Fibroblast of lung (primary cell): ENCODE measurements at places on chromosomes 5 and 9. TPM values are rescaled to one million over a fixed set of nuclear protein-coding genes. Genes with fewer than 3 reads are reported as not detected.

Gene ACTBL2
- polyA plus RNA-seq, result 0.03 and 0.11 TPM in 2 replicates

Gene SAXO1
- 0.01 TPM in 1 of 2 replicates, not detected in the other for polyA plus RNA-seq

DNA sequence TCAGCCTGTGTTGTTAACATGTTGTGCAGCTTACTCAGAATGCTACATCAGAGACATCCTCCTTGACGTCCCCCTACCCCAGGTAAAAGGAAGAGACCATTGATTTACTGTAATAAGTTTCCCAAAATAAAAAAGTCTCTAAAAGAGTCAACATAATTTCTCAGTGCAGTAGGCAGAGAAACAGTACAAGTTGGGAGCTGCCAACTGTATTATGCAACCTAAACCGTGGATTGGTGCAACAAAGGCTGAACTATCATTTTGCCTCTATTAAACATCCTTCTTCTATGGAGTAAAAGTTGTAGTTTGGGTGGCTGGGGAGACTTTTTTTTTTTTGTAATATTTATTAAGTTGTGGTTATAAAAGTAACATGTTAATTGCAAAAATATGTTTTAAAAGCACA lies 208.0 kb downstream of the NR3C1 start:
- no peak overlapping the region for H3K27ac ChIP-seq
- no peaks in the 10 kb centered on the region for H3K36me3 ChIP-seq
- H3K27me3 ChIP-seq, result no peaks in the 10 kb centered on the region
- H3K4me1 ChIP-seq, result no peaks in the 10 kb centered on the region

Gene KIF4B
- polyA plus RNA-seq, result 0.01 and 0.02 TPM in 2 replicates

Gene FOXD4L3
- not detected in 2 replicates for polyA plus RNA-seq

Gene MYOT
- polyA plus RNA-seq, result not detected in 2 replicates

GRCh38 chr5:41415242-41415641 lies 95.2 kb downstream of the PLCXD3 start:
- no peak for DNase-seq
- no peak overlapping the region for H3K27ac ChIP-seq
- H3K4me3 ChIP-seq, result no peak overlapping the region
- H3K4me1 ChIP-seq, result peaks cover 5% of the 10 kb centered on the region

GRCh38 chr5:135392256-135392655 lies 6.8 kb downstream of the MACROH2A1 start:
- H3K36me3 ChIP-seq, result peaks cover 5% of the 10 kb centered on the region
- peaks cover 42% of the 10 kb centered on the region for H3K4me1 ChIP-seq
- DNase-seq, result peak; percentile 46
- peak overlapping the region; percentile 52 for H3K27ac ChIP-seq
- H3K4me3 ChIP-seq, result no peak overlapping the region

GRCh38 chr9:125544484-125544883 lies 162.5 kb downstream of the MAPKAP1 start:
- no peaks in the 10 kb centered on the region for H3K36me3 ChIP-seq
- H3K27me3 ChIP-seq, result no peaks in the 10 kb centered on the region
- no peak overlapping the region for H3K4me3 ChIP-seq
- H3K4me1 ChIP-seq, result peaks cover 23% of the 10 kb centered on the region

DNA sequence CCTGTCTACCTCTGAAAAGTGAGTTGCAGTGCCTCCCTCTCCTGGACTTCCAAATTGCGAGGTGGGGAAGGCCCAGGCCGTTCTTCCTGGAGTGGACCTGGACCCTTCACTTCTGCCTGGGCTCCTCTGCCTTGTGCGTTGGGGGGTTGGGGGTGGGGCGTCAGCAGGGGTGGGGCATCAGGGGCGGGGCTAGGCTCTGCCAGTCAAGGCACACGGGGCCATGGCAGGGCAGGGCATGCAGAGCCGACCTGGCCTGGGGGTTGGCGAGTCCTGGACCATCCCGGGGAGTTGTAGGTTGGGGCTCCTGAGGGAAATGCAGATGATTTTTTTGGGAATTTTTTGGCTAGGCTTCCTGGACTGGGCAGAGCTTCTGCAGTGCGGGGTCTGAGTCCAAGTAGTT lies 87.1 kb downstream of the EHMT1 start:
- no peak overlapping the region for H3K4me3 ChIP-seq
- DNase-seq, result no peak
- no peaks in the 10 kb centered on the region for H3K36me3 ChIP-seq
- no peaks in the 10 kb centered on the region for H3K27me3 ChIP-seq

Gene PPP1R26
- 1.7 and 2.9 TPM in 2 replicates for polyA plus RNA-seq

GRCh38 chr5:138138949-138139780 lies at the start of gene NME5:
NME5 (minus strand) TSS chr5:138139428; CDS start chr5:138138780, 648 bp downstream.
- DNase-seq, result peak; percentile 80
- no peaks in the 10 kb centered on the region for H3K27me3 ChIP-seq
- no peaks in the 10 kb centered on the region for H3K4me1 ChIP-seq
- H3K4me3 ChIP-seq, result peak within 1 kb of the TSS; percentile 57
- H3K36me3 ChIP-seq, result no peaks in the 10 kb centered on the region
